T-helper 2 cell treated with Interferon-gamma antibody and Interleukin-4, amounts not matched to agents 100 ng/mL and 5 ng/mL, for 36 hours (primary cell): ENCODE measurements at places on chromosomes 6 and 20. TPM values are rescaled to one million over a fixed set of nuclear protein-coding genes. Genes with fewer than 3 reads are reported as not detected.

The GRM1 gene
- not detected in 2 replicates for total RNA-seq

The SAMD3 gene
- 72.3 and 75.7 TPM in 2 replicates for total RNA-seq

The HRH3 gene
- not detected in 2 replicates for total RNA-seq

The PSORS1C1 gene
- total RNA-seq: not detected in 2 replicates

The CCN2 gene
- total RNA-seq: not detected in 2 replicates

The PTCHD4 gene
- not detected in 2 replicates for total RNA-seq

The MCM9 gene
- total RNA-seq: 18.3 and 18.8 TPM in 2 replicates

The PDE10A gene
- not detected in 2 replicates for total RNA-seq

The KIF6 gene
- total RNA-seq: 0.09 and 0.32 TPM in 2 replicates

The PNPLA1 gene
- total RNA-seq: not detected in 2 replicates

The COL9A1 gene
- not detected in 2 replicates for total RNA-seq

The SRSF3 gene
- 477 and 489 TPM in 2 replicates for total RNA-seq
